ENCODE measurements at places on chromosomes 2 and 18.

DNA sequence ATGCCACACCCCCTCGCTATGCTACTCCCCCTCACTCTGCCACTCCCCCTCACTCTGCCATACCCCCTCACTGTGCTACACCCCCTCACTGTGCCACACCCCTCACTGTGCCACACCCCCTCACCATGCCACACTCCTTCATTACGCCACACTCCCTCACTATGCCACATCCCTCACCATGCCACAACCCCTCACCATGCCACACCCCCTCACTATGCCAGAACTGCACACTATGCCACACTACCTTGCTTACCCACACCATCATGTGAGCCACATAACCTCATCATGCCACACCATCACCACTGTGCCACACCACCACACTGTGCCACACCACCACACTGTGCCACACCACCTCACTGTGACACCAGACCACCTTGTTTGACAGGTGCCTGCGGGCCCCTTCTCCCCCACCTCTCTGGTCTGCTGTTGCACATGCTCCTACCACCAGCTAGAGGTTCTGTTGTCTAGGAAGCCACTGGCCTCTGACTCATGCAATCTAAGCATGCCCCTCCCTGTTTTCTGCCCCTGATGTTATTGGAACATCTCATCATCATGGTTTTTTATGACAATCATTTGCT is 22.0 kb downstream of the MARCHF4 start:
- DNase-seq, result peak; percentile 53

GRCh38 chr2:31945572-31945935 is 65.3 kb downstream of the MEMO1 start:
- no peak for DNase-seq

GRCh38 chr2:102025016-102025501 is 33.3 kb downstream of the IL1R2 start:
- DNase-seq, result peak; percentile 77

GRCh38 chr2:186822323-186822722 is 26.6 kb downstream of the ZSWIM2 start:
- no peak for DNase-seq

GRCh38 chr2:202361108-202361507 is 15.0 kb upstream of the BMPR2 start:
- peak; percentile 64 for DNase-seq

DNA sequence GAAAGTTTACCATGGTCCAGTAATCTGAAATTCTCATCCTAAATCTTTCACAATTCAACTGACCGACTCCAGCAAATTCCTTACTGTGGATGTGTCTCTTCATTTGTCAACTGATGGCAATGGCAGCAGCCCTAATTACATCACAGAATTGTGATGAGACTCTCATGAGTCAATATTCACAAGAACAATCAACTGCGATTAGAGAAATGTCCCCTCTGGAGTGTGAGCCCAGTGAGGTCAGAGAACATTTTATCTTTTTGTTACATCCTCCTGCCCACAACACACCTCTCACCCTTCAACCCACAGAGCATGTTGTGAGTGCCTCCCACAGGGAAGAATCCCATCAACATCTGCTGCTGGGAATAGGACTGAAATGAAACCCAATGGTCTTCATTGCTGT is 73.6 kb downstream of the CD226 start:
- peak; percentile 11 for DNase-seq

DNA sequence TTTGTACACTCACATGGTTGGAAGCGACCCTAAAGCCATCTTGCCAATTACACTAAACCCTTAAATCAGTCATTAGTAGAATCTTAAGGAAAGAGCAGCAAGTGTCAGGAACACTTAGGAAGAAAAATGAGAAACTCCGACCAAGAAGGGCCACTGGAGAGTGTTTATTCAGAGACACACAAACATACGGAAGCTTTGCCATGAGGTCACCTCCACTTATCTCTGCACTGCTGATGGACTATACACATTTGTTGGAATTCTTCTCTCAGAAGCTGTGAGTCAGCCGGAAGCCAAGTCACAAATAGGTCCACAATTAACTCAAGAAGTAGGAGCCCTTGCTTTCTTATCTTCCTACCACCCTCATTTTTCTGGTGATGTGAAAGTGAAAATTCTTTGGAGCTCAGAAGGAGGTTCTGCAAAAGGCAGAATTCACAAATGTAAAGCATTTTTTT is 21.6 kb downstream of the BMP10 start:
- DNase-seq, result no peak

Measured in fibroblast of upper back skin (primary cell).